ENCODE measurements at places on chromosomes 1 and 21. TPM values are rescaled to one million over a fixed set of nuclear protein-coding genes. Genes with fewer than 3 reads are reported as not detected.

- no peak for DNase-seq
These were observed 33.9 kb upstream of the CAMK1G start for GRCh38 chr1:209549443-209550205.

SPRR2D gene
- total RNA-seq, result not detected

- no peak for DNase-seq
These were observed 69.6 kb upstream of the OLIG2 start for GRCh38 chr21:32956061-32956656.

KRTAP11-1 gene
- total RNA-seq, result not detected

GRCh38 chr21:26773058-26773457, 72.2 kb downstream of the ADAMTS1 start:
- DNase-seq, result no peak

PLA2G5 gene
- total RNA-seq, result 3.1 TPM

FCRL4 gene
- not detected for total RNA-seq

PTPN7 gene
- not detected for total RNA-seq

DNA sequence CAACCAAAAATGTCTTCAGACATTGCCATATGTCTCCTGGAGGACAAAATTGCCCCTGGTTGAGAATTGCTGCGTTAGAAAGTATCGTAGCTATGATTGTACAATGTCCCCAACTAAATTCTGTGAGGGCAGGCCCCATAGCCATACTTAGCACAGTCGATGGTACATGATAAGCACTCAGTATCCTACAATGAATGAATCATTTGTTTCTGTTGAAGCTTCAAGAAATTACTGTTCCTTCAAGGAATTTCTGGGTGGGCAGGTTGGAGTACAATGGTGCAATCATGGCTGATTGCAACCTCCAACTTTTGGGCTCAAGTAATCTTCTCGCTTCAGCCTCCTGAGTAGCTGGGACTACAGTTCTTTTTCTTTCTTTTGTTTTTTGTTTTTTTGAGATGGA, 4.7 kb downstream of the CAP1 start:
- DNase-seq, result no peak

DNA sequence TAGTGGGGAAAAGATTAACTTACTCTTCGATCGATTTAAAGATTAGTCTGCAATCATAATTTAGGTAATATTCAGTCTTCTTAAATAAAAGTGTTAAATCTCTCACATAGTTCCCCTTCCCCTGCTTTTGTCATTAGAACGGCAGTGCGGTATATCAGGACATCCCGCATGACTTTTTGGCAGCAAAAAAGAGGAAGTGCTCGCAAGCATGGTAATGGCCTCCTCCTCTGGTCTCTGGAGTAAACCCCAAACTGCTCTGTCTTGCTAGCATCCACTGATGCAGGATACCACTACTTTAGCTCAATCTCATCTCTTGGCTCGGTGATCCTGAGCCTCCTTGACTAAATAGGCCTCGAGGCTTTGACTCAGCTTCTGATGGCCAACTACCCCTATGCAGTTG, 78.7 kb upstream of the VAV3 start:
- no peak for DNase-seq

GRCh38 chr1:157367091-157367739, 185.1 kb downstream of the FCRL5 start:
- DNase-seq, result no peak

DNA sequence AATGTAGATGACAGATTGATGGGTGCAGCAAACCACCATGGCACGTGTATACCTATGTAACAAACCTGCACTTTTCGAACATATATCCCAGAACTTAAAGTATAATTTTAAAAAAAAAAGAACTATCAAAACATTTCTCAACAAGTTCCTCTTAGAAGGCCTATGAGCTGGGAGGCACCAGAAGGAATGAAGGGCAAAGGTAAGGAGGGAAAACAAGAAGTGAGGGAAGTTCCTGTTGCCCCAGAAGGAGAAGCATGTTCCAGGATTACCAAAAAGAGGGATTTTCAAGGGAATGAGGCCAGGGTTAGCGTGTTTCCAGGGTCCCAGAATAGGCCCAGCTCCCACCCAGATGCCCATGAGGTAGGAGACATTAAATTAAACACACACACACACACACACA, 361.0 kb downstream of the SETD4 start:
- DNase-seq, result no peak

DNA sequence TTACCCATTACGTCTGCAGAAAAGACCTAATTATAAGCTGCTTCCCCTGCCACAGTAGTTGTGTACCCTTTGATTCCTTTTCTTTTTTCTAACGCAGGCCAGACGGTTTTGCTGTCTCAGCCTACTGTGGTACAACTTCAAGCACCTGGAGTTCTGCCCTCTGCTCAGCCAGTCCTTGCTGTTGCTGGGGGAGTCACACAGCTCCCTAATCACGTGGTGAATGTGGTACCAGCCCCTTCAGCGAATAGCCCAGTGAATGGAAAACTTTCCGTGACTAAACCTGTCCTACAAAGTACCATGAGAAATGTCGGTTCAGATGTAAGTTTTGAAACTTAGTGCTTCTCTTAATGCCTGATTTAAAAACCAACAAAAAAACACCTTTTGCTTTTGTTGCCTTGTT, 35.8 kb downstream of the ATF6 start:
- DNase-seq, result peak; percentile 39

DNA sequence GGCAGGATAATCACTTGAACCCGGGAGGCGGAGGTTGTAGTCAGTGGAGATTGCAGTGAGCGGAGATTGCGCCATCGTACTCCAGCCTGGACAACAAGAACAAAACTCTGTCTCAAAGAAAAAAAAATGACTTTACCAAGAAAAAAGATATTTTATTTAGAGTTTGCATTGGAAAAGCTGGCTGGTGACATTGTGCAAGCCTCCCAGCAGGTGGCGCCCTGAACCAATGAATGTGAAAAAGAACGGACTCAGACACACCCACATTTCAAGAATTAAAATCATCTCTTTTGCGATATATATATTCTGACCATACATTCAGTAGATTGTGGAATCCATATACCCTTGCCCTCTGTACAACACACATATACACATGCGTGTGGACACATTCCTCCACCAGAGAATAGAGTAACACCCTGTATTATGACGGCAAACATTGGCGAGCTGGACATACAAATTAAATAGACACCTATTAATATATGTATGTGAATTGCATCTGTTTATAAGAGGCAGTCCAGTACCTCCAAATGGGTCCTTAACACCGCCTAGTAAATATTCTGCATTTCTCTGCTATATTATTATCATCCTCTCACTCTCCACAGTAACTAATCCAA, 39.0 kb upstream of the CADM3 start:
- DNase-seq, result peak; percentile 15

- no peak for DNase-seq
These were observed 182.6 kb upstream of the EDN2 start for GRCh38 chr1:41666981-41667631.

PTPRU gene
- total RNA-seq, result 9.5 TPM

SH2D5 gene
- not detected for total RNA-seq

Measured in uterus (tissue), 4 donors.